Femur (tissue), 1 donor: ENCODE measurements at places on chromosomes 2 and 18.

GRCh38 chr2:44570777-44571176 is 209.0 kb downstream of the CAMKMT start:
- no peak for DNase-seq

GRCh38 chr2:51220080-51220479 is 188.1 kb upstream of the NRXN1 start:
- DNase-seq: no peak

DNA sequence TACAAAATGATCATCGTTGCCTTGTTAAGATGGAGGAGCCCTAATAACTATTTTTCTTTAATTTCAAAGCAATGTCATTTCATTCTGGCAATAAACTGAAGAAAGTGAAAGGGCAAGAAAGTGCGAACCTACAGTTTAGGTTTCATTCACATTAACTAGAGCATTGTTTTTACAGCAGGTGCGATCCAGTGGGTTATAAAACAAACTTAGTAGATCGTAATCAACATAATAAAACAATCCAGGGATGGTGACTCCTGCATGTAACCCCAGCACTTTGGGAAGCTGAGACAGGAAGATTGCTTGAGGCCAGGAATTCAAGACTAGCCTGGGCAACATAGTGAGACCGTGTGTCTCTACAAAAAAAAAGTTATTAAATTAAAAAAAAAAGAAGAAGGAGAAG is 51.1 kb downstream of the AP1S3 start:
- no peak for DNase-seq

GRCh38 chr2:239959059-239959971 is 65.8 kb downstream of the NDUFA10 start:
- DNase-seq: no peak

DNA sequence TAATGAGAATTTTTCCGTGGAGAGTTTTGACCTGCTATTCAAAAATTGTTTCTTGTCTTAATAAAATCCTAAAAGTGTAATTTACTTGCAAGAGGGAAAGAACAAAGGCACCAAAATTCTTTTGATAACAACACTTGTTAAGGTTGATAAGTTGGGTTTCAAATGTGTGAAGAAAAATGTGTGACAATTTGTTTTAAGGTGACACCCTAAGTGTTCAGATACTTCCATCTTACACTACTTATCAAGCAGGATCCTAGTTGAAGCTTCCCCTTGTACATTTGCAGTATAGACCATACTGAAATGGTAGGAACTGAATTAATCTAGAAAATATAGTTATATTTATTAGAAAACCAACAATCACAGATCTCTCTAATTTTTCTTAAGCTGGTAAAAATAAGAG is 204.6 kb downstream of the ARHGAP15 start:
- DNase-seq: no peak

- DNase-seq: no peak
Observed at GRCh38 chr2:181380581-181380980, 76.6 kb upstream of the ITGA4 start.
